Activated CD8-positive, alpha-beta memory T cell treated with anti-CD3 and anti-CD28 coated beads for 24 hours (primary cell): ENCODE measurements at places on chromosomes 1 and 21.

GRCh38 chr1:181128592-181129497 lies 40.3 kb downstream of the IER5 start:
- no peak for DNase-seq

- DNase-seq, result no peak
Measured at GRCh38 chr1:50393522-50394120, 29.6 kb downstream of the DMRTA2 start.

DNA sequence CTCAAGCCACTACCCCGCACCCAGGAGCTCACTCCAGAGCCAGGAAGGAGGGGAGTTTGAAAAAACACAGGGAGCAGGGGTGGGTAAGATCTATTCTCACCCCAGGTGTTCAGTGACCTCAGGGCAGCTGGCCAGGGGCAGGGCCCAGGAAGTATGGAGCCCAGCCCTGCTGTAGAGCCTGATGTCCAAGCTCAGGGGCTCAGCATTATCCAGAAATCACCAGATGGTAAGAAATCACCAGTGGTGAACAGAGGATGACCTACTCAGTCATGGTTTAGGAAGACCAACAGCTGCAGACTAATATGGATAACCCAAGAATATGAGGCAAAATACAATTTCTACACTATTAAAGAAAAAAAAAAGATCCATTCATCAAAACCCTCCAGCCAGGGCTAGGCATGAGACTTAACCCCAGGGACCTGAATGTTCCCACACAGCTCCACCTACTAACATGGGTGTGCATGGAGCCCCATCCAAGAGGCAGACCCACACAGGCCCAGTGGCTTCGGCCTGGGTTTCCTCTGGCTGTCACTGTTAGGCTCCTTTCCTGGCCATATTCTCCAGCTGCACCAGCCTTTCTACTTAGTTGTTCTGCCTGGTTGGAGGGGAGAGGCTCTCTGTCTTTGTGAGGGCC lies 67.6 kb downstream of the KCNN3 start:
- no peak for DNase-seq

- DNase-seq, result no peak
Measured at GRCh38 chr1:154425172-154425571, 20.0 kb downstream of the IL6R start.

DNA sequence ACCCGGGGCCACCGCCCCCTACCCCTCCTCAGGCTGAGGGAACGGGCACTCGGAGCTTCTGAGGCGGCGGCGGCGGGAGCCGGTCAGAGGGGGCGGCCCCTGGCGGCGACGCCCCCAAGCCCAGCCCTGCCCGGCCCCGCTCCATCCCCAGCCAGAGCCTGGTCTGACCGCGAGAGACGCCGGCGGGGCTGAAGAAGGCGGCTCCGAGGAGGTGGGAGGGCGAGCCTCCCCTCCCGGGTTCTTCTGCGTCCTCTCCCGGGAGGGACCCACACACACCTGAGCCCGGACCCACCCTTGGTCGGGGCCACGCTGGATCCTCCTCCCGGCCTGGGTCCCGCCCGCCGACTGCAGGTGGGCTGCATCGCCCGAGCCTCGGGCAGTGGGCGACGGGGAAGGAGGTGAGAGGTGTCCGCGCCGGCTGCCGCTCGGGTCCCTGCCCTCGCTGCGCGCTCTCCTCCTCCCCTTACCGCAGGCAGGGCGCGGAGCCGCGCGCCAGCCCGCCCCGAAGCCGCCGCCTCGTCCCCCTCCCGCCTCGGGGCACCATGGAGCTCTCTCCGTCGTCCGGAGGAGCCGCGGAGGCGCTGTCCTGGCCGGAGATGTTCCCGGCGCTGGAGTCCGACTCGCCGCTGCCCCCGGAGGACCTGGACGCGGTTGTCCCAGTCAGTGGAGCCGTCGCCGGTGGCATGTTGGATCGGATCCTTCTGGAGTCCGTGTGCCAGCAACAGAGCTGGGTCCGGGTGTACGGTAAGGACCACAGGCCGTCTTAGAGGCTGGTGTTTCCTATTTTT lies at the start of gene RASAL2:
Gene RASAL2, plus strand, starts transcription at position 154 of the 788 bp plus-strand sequence. Its CDS starts 389 bp downstream, at position 543.
- peak; percentile 58 for DNase-seq
